ENCODE measurements at places on chromosomes 16 and 17.
A peak's percentile ranks its signal among the peaks of the same experiment; 100 is the strongest.

GRCh38 chr16:79599837-79600637, 500 bp downstream of the MAF start:
- DNase-seq, result no peak

DNA sequence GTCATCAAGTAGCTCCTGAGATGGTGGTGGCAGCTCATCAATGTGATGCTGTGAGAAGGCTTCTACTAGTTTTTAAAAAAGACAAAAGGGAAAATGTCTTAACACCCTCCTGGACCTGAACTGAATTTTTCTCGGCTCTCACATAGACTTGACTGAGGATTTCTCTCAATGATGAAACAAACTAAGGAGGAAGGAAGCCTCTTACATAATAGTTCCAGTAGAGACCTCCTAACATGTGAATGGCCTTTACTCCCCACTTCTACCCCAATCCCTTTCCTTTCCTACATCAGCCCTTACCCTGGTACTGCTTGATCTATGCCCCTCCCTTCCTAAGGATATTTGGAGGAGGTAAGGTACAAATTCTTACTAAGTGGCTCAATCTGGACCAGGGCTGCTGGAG, 54.8 kb upstream of the MTMR4 start:
- no peak for DNase-seq

DNA sequence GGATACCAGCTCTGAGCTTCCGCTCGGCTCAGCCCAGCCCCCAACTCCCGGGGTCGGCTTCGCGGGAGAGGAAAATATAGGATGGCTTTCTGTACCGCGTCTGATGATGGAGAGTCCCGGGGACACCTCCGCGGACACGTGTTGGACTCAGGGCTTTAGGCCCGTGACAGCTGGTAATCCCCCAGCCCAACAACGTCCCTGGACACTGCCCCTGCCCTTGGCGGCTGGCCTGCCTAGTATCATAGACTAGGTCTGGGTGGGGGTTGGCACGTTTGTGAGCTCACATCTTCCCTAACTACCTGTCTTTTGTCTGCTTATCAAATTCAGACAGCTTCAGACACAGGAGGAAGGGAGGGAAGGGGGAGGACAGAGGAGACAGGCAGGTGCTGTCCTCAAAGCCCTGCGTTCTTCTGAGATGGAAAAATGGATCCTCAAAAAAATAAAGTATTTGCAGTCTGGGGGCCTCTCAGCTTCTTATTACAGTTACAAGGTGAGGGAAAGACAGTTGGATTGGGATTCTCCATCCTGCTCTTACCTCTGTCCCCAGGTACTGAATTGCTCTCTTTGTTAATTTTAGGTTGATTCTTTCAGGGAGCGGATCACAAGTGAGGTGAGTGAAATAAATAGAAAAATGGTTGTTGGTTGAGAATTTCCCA, 698 bp downstream of the PSME3 start:
- no peak for DNase-seq

GRCh38 chr17:74442670-74443515, 11.0 kb downstream of the GPRC5C start:
- no peak for DNase-seq

DNA sequence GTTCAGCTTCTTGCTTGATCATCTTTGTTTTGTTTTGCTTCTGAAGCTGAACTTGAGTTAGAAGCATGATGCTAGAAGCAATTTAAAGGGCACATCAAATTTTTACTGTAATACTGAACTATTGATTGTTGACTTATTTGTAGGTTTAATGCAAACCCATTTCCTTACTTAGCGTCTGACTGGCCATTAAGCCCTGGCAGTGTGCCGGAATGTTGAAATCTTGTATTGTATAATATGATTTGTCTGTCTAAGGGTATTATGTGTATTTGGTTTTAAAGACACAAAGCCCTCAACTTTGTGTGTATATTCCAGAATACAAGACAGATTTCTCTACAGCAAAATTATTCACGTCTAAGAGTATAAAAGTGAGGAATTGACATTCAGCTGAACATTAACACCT, 39.7 kb downstream of the NUP93 start:
- no peak for DNase-seq

GRCh38 chr16:86577314-86577971, 906 bp upstream of the FOXL1 start:
- DNase-seq, result no peak

DNA sequence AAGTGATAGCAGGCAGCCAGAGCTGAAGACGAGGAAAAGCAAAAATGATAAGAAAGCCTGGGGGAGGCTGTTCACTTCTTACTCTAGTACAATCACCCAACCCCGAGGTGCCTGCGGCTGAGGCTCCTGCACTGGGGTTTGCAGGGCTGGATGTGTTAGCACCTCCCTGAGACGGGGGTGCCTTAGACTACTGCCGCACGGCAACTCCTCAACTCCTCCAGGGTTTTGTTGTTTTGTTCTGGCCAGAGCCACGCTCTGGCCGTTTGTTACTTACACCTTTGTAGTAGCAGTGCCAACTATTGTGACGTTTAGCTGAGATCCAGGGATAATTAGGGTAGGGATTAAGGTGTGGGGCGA, 51.5 kb downstream of the LDHD start:
- no peak for DNase-seq

DNA sequence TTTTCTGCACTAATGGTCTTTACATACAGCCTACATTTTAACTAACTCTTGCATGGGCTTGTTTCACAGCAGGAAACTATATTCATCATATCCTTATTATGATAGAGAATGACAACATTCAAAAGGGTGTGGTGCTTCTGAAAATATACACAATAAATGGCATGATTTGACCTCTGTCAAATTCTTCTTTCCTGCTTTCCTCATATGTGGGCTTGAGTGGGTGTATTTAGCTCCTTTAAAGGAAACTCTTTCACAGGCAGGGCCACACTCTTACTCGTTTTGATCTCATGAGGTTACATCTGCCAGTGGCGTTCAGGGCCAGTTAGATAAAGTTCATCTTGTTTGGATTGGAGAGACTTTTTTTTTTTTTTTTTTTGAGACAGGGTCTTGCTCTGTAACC, 6.1 kb downstream of the SLC35G3 start:
- no peak for DNase-seq

- DNase-seq, result peak; percentile 69
Measured at GRCh38 chr17:42518046-42518754, 17.8 kb upstream of the NAGLU start.

DNA sequence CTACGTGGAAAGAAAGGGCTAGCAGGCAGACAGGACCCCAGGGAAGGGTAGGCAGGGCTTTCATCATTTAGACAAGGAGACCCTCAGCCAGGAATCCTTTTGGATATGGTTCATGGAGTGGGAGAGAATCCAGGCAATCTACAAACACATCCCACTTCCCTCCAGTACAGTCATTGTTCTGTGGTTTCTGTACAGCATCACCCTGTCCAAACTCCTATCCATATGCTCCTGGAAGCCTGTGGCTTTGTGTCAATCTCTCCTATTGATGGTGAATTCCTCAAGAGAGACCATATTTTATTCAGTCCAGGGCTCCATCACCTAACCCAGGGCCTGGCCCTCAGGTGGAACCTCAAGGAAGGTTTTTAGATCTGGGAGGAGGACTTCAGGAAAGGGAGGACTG, 99.2 kb downstream of the SPACA3 start:
- no peak for DNase-seq

- DNase-seq, result no peak
Measured at GRCh38 chr16:76409706-76410105, 132.5 kb downstream of the CNTNAP4 start.

GRCh38 chr17:30372755-30373154, 6.0 kb upstream of the CPD start:
- DNase-seq, result peak; percentile 49

DNA sequence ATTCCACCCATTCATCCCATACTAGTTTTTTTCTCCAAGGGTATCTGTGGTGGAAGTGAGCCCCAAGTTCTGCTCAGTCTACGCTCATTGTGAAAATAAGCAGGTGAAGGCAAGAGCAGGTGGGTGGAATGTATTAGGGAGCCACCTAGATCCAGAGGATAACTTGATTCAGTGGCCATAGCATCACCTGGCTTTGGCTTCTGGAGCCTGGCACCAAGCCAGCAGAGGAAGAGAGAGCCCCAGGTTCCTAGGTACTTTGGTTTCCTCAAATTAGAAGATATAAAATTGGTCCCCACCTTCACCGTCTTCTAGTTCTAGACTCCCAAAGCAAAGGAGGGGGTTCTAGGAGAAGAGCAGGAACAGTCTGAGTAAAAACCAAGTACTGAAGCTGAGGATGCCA, 4.1 kb downstream of the FXR2 start:
- DNase-seq, result no peak

- no peak for DNase-seq
Measured at GRCh38 chr17:3693829-3694231, 2.1 kb downstream of the P2RX5 start.

GRCh38 chr16:72751076-72751475, 296.9 kb downstream of the ZFHX3 start:
- DNase-seq, result no peak

All from H54 (cell line).